ENCODE measurements at places on chromosomes 5 and 9.

GRCh38 chr5:99315413-99316183, 386.8 kb upstream of the CHD1 start:
- no peak for DNase-seq

GRCh38 chr5:75340714-75341478, 3.9 kb downstream of the HMGCR start:
- DNase-seq = peak; percentile 11

DNA sequence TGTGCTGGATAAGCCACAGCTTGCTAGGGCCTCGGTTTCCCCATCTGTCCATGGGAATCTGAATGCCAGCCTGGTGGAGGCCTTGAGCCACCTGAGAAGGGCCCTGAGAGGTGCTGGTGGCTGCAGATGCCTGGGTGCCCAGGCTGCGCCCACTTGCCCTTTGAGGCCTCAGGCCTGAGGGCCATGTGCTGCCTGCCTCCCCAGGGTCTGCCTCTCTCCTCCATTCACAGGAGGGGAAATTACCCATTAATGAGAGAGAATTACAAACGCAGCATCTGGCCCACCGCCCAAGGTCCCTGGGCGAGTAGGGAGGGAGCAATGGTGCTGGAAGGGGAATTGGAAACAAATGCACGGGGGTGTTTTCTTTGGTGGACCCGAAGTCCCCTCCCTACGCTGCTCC, 59.6 kb downstream of the BARX1 start:
- no peak for DNase-seq

DNA sequence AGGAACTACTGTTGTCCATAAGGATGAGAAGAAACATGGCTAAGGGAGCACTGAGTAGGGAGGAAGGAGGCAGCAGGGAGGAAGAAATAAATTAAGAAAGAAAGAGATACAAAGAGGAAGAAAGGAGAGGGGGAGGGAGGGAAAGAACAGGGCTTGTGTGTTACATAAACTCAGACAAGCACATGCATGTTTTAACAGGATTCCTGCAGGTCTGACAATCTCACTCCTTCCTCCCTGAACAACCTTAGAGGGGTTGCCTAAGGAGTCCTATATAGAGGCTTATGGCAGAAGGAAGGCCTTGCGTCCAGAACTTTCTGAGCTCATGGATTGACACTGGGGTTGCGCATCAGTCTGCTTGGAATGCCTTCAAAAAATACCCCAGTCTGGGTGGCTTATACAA, 4.2 kb upstream of the KCNIP1 start:
- DNase-seq = no peak

- no peak for DNase-seq
Measured at GRCh38 chr5:120463991-120464626, at the start of gene PRR16. TSS of gene PRR16 (plus strand) at chr5:120464300.

- DNase-seq = no peak
Measured at GRCh38 chr5:136927571-136927970, 562.2 kb upstream of the TRPC7 start.

DNA sequence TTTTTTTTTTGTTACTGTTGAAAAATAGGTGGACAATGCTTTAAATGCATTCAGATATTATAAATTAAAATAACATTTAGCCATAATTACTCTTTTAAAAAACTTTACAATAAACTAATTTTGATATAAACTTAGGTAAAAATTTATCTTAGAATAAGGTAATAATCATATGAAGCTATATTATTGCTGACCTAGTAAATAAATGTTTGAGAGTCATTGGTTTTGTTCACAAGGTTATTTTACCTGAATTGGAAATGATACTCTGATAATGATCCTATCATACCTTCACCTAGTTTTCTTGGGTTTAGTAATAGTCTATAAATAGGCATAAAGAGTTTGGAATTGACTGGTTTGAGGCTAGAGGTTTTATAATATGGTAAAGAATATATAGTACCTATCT, 1076.4 kb upstream of the CDH6 start:
- DNase-seq = no peak
